ENCODE measurements at places on chromosomes 7 and 10.

DNA sequence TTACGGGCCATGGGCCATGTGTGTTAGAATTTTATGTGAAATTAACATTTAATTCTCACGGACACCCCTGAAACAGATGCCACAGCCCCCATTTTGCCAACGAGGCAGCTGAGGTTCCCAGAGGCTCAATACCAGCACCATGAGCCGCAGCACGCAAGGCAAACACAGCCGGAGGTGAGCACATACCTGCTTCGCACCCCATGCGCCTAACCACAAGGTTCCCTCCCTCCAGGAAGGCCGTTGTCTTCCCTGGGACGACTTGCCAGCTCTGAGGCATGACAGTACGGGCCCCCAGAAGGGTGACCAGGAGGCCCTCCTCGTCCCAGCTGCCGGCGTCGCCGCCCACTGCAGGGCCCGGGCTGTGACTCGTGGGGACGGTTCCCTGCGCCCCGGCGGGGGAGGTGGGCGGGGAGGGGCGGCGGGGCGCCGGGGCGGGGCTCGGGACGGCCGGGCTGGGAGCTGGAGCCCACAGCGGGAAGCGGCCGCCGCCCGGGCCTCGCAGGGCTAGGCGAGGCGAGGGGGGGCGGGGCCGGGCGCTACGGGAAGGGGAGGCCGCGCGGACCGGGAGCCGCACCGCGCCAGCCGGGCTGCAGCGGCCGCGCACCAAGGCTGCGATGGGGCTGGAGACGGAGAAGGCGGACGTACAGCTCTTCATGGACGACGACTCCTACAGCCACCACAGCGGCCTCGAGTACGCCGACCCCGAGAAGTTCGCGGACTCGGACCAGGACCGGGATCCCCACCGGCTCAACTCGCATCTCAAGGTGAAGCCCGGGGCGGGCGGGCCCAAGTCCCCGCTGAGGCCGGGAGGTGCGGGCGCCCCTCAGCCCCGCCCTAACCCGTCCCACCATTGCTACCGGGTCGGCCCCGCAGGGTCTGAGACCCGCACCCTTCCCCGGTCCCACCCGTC is at the start of gene CAV2:
Gene CAV2 (plus strand): TSS at position 571 of the 910 bp plus-strand sequence. CDS start 44 bp downstream, at position 615.
- DNase-seq: peak; percentile 5

GRCh38 chr7:44983742-44984477 is 5.1 kb upstream of the MYO1G start:
- DNase-seq: no peak

- no peak for DNase-seq
These were observed 16.7 kb upstream of the KLF6 start for GRCh38 chr10:3801558-3802192.

DNA sequence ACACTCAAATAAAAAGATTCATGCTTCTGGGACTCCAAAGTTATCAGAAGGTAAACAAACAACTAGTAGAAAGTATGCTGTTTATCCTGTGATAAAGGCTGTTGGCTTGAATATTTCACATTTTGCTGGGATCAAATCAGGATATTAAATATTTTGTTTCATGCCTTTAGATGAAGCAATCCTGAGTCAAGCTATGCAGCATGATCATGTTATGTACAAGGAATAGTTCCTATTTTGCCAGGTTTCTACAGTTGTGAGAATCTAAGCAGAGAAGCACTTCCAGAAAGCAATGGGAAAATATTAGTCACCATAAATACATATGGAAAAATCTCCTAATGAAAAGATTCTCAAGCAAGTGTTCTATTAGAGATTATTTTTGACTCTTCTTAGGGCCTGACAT is 262.8 kb upstream of the PCDH15 start:
- DNase-seq: no peak

GRCh38 chr10:63030536-63030935 is 102.6 kb upstream of the NRBF2 start:
- no peak for DNase-seq

- no peak for DNase-seq
These were observed 25.9 kb downstream of the DNAJB12 start for GRCh38 chr10:72328829-72329204.

GRCh38 chr7:15567652-15568051 is 5.8 kb upstream of the AGMO start:
- no peak for DNase-seq

DNA sequence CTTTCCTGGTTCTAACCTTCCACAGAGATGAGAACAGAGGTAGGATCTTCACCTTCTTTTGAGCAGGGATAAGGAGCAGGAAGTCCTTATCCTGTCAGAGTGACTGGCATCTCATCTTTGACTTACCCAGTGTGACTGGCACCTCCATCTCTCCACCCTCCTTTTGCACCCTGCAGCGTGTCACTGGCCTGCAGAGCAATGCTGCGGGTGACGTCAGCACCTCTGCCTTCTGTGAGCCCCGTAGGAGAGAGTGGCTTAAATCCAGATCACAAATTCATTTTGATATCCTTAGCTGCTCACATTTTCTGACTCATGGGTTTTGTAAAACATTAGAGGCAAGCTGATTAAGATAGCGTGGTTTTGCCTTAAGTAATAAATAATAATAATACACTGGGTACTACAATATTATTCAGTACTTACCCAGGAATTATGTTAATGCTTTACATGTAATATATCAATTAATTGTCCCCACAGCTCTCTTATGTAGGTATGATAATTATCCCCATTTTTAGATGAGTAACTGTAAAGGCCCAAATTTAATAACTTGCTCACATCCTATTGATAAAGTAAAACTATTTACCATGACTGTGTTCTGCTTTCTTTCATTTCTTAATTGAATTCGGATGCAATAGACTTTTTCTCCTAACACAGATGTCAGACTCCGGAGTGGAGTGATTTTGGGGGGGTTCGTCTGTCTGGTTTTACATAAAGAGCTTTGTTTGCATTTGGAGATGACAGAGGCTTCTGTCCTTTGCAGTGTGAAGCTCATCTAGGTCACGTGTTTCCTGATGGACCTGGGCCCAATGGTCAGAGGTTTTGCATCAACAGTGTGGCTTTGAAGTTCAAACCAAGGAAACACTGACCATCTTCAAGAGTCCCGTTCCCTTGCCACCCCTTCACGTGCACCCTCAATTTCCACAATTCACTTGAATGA is 24.9 kb downstream of the MSRB2 start:
- DNase-seq: no peak

DNA sequence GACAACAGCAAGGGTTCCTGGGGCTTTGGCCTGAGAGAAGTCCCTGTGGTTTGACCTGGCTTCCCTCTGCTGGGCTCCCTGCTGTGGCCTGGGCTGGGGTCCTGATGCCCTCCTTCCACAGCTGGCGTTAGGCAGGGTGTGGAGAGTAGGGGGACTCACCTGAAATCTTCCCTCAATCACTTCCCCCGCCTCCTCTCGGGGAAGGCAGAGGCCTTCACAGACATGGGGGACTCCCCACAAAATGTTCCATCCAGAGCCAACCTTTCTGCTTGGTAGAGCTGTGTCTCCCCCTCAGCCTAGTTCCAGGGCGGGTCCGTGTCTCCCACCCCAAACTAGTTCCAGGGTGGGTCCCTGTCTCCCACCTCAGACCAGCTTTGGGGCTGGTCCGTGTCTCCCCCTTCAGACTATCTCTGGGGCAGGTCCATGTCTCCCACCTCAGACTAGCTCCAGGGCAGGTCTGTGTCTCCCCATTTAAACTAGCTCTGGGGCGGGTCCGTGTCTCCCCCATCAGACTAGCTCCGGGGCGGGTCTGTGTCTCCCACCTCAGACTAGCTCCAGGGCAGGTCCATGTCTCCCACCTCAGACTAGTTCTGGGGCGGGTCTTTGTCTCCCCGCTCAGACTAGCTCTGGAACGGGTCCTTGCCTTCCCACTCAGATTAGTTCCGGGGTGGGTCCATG is 2.2 kb downstream of the PVRIG start:
- DNase-seq: no peak

GRCh38 chr7:15889507-15889906 is 203.0 kb upstream of the MEOX2 start:
- peak; percentile 19 for DNase-seq

DNA sequence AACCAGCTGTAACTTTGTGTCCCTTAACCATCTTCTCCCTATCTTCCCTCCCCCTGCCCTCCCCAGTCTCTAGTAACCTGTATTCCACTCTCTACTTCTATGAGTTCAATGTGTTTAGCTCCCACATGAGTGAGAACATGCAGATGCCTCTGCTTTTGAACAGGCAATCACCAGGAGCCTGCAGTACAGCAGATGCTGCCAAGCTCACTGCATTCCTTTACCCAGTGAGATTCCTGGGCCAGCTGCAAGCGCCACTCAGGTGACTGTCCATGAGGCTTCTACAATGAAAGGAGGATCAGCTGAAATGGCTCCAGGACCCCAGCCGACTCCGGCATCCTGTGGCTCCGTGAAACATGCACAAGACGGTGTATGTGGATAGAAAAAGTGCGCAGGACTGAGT is 15.7 kb downstream of the GRID1 start:
- no peak for DNase-seq

DNA sequence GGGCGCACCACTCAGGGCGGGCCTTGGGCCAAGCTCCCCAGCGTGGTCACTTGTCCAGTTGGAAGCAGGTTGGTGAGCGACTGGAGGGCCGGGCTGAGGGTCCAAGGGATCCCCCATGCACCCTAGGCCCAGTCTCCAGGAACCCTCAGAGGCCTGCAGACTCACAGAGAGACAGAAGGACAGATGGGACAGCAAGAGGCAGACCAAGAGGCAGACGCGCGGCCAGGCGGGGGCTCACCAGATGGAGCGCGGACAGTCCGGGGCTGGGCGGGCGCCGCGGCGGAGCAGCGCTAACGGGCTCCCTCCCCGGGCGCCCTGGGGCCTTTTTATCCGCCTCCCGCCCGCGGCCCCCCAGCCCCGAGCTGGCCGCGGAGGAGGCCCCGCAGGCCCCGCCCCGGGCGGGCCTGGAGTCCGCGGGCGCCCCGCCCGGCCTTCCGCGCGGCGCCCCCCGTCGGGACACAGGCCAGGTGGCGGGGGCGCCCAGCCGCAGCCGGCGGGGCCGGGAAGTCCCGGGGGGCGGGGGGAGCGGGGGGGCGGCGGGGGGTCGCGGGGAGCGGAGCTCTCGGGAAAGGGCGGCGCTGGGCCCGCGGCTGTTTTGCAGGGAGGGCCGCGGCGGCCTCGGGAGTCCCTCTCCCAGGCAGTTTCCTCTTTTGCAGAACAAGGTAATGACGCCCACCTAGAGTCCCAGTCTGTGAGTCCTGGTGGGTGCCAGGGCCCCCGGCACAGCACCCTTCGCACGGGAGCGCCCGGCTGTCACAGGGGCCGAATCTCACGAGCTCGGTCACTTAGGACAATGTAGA is at the start of gene LOXL4:
Gene LOXL4 (minus strand): TSS at position 301 of the 800 bp plus-strand sequence. CDS start 5,175 bp downstream, outside the sequence.
- peak; percentile 14 for DNase-seq

GRCh38 chr7:33237036-33237435 is 107.7 kb downstream of the BBS9 start:
- peak; percentile 34 for DNase-seq

DNA sequence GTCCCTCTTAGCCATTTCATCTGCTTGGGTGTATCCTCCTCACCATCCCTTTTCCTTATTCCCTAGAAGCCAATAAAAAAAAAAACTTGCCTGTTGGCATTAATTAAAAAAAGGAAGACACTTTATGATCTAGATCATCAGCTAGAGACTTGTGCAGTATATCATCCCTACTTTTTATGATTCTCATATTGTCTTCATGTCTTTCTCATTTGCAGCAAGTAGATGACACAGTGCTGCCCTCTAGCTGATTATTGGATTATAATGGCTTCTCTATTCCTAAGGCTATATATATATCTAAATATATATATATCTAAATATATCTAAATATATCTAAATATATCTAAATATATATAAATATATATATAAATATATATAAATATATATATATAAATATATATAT is 272.4 kb upstream of the LRGUK start:
- peak; percentile 18 for DNase-seq

DNA sequence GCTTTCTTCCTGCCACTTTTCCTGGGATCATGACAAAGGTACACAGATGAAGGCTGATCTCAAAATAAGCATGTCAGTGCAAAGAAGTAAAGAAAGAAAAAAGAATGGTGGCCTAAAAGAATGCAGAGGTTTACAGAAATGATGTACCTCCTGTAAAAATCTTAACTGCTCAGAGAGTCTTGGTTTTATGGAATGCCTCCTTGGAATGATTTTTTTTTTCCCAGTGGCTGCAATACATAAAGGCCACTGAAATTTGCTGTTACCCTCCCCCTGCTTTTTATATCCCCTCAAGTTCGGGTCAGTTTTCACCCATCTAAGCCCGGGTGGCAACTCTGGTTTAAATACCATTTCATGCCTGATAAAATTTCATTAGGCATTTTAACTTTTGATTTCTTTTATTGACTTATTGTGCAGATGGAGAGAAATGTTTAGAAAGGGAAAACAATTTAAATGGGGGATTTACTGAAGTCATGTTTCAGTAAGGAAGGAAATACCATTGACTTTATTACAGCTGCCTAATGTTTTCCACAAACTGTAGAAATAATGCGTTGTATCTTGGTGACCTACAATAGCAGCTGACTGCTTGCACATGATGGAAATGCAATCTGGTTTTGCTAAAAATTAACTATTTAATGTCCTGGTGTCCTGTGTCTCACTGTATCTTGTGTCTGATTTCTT is 102.5 kb downstream of the SAMD9 start:
- DNase-seq: no peak

- DNase-seq: no peak
These were observed 267.3 kb downstream of the PTPRN2 start for GRCh38 chr7:158320328-158320727.

- no peak for DNase-seq
These were observed 55.8 kb downstream of the TACC2 start for GRCh38 chr10:122044713-122045112.

DNA sequence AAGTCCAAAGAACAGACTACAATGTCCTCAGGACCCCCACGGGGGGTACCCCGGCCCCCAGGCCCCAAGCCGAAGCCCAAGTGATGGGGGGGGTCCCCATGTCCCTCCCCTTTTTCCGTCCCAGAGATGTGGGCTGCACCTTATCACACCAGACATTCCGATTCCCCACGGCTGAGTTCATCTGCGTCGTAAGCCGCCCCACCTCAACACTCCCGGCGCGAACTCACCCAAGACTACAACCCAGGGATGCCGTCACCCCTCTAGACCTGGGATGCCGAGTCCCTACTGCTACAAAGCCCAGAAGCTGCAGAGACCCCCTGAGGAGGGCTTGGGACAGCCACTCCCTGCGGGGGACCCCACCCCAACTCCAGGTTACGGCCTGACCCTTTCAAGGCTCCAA is 14.5 kb downstream of the PDGFA start:
- DNase-seq: no peak

GRCh38 chr10:69649786-69650550 is 19.9 kb downstream of the FAM241B start:
- no peak for DNase-seq

- DNase-seq: no peak
These were observed 993 bp downstream of the PTPRN2 start for GRCh38 chr7:158586499-158587161.
